ENCODE measurements at places on chromosomes 6 and 20.

DNA sequence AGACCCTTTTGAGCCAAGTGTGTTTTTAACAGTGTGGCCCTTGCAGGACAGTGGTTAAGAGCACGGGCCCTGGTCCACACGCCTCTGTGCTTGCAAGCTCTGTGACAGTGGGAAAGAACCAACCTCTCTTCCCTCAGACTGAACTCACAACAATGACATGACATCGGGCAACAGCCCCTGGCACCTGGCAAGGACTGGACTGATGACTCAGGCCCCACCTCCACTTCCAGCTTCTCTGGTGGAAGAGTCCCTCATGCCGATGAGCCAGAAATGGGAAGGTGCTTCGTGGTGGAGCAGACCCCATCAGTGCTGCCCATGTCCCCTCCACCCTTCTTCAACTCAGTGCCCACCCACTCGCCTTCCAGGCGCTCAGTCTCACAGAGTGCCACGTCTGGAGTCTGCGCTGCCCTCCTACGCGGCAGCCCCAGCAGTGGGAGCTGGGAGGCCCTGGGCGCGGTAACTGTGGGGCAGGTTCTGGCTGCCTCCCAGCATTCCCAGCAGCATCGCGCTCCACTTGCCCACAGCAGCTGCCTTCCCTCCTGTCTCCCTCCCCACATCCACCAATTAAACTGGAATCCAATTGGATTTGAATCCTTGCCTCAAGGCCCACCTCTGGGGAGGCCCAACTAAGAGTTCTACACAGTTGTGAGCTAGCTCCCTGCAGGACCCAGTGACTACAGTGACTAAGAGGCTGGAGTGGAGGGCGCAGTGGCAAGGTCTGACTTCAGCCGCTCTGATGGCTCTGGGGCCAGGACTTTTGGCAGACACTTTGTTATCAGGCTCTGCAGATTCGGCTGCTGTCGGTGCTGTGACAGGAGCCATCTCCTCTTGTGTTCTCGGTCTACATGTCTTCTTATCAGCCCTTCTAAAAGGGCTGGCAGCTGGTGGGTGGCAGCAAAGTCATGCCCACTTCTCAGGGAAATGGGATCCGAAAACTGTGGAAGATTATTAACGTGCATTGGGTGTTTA is 156.8 kb upstream of the MLN start:
- DNase-seq, result no peak

GRCh38 chr6:164838068-164838615 is 471.3 kb downstream of the C6orf118 start:
- no peak for DNase-seq

DNA sequence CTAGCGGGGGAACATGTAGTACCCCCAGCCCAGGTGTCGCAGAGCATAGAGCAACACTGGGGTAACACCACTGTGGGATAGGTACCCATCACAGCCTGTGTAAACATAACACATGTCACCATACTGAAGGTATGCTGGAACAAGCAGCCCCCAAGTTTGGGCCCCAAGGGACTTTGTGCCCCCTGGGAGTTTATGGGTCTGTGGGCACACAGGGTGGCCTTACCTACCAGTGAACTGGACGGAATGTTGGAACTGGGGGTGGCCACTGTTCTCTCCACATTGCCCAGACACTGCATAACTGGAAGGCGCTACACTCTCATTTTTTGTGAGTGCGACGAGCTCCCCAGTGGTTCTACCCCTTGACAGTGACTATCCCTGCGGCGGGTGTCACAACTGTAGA is 28.5 kb downstream of the HDDC2 start:
- DNase-seq, result no peak

GRCh38 chr6:113095841-113096240 is 748.7 kb downstream of the RFPL4B start:
- no peak for DNase-seq

GRCh38 chr6:35725721-35726438 is 11.0 kb upstream of the ARMC12 start:
- DNase-seq, result no peak

DNA sequence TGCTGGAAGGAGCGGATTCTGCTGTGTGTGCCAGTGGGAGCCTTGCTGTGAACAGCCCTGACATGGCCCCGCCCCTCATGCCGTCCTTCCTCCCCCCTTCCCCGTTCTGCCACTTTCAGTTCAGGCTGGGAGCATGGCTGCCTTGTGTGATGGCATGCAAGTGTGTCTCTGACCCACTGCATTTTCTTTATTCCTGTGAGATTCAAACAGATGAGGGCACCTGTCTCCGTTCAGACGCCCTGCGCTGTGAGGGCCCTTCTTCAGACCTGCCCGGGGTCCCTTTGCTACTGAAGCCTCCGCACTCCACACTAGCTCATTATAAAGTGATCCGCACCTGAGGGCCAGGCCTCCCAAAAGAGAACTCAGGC is 88.3 kb downstream of the TAF4 start:
- no peak for DNase-seq

DNA sequence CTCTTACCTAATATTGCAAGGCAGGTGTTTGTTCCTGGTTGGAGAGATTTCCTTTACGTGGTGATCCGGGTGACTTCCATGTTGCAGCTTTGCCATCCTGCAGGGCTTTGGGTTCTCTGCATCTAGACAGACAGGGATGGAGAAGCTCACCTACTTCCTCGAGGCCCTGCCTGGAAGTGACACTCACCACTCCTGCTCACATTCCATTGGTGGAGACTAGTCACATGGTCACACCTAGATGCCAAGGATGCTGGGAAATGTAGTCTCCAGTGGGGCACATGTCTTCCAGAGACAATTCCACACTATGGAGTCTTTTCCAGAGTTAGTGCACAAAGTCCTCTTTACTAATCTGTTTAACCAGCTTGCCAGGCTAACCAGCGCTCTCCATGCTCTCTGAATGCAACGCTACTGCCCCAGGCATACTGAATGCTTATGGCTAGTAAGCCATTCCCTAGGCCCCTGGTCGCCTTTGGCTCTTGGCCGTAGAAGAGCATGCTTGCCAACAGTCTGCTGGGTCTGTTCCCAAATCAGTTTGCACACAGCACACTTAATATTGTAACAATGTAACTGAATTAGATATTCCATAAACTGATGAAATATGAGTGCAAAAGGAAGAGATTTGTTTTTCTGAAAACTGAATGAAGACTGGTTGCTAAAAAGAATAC is 6.7 kb upstream of the KCNK15 start:
- no peak for DNase-seq

Data from progenitor cell of endocrine pancreas (in vitro differentiated cells).